ENCODE measurements at places on chromosomes 2 and 18.

DNA sequence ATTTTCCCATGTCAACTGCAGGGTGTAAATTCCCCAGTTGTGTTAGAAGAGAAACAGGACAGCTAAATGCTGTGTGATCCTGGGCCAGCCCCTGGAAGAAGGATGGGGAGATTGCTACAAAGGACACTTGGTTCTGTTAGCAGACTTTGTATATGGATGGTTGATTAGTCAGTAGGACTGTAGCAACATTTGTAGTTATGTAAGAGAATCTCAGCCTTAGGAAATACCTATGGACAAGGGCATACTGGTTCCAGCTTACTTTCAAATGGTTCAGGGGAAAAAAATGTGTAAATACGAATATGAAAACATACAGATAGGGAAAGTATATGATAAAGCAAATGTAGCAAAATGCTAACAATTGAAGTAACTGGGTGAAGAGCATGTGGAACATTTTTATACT lies 47.6 kb downstream of the GNAL start:
- no peak for DNase-seq

GRCh38 chr2:27185331-27186026 lies 26.4 kb upstream of the ATRAID start:
- no peak for DNase-seq

- no peak for DNase-seq
Observed at GRCh38 chr18:54690198-54690597, 99.2 kb downstream of the DYNAP start.

DNA sequence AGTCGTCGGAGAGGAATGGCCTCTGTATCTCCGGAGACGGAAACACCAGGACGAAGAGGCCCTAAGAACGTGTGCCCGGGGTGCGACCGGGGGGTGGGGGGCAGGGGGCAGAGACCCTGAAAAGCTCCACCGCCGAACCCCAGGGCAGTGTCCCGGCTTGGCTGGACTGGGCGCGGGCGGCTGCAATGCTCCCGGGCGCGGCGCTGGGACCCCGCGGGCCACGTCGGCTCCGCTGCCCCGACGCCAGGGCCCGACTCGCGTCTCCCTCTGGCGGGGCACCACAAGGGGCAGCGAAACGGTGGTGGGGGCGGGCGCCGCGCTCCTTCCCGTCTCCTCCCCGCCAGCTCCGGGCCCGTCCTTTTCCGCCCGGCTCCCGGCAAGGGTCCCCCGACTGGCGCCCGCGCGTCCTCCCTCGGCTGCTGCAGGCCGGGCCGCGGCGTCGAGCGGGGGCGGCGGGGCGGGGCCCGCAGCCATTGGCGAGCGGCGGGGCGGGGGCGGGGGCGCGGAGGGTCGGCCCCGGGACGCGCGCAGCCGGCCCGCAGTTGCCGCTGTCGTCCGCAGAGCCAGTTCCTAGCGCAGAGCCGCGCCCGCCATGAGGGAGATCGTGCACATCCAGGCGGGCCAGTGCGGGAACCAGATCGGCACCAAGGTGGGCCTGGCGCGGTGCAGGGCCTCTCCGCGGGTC lies at the start of gene TUBB6:
TSS of gene TUBB6 (plus strand) at position 541 of the 685 bp plus-strand sequence. CDS start at position 593, 52 bp downstream.
- DNase-seq: no peak

DNA sequence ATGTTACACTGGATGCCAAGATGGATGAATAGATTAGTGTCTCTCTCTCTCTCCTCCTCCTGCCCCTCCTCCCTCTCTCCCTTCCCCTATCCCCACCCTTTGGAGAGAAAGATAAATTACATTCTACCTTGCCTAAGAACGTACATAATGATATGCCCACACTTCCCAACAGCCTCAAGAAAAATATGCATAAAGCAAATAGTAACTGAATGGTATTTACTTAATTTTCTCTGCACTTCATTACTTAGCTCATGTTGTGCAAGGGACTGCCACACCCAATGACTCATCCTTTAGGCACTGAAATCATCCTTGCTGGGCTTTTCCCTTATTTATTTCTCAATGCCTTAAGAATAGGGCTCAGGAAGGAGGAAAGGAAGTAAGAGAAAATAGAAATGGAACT lies 137.3 kb upstream of the PID1 start:
- DNase-seq: peak; percentile 96

DNA sequence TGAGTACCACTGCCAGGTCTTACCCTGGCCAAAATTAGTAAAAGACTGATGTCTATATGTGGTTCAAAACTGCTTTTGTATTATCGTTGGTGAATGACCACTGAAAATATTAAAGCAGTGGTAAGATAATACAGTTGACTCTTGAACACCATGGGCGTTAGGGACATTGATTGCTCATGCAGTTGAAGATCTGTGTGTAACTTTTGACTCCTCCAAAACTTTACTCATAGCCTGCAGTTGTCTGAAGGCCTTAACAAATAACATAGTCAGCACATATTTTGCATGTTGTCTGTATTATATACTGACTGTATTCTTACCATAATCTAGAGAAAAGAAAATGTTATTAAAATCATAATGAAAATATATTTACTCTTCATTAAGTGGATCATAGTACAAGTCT lies 5.8 kb upstream of the ANKRD12 start:
- DNase-seq: no peak

Measured in Caki2 (cell line).